ENCODE measurements at places on chromosomes 7 and 10.
A peak's percentile ranks its signal among the peaks of the same experiment; 100 is the strongest.

GRCh38 chr10:125159932-125160855 is at the start of gene CTBP2:
Gene CTBP2, minus strand, starts transcription at chr10:125160563.
- no peak within 1 kb of the TSS for H3K27ac ChIP-seq
- DNase-seq = no peak
- no peaks in the 10 kb centered on the region for H3K36me3 ChIP-seq
- peaks cover 5% of the 10 kb centered on the region for H3K4me1 ChIP-seq
- H3K4me3 ChIP-seq = no peak within 1 kb of the TSS

- peak overlapping the region; percentile 59 for H3K27ac ChIP-seq
- no peaks in the 10 kb centered on the region for H3K27me3 ChIP-seq
- H3K36me3 ChIP-seq = no peaks in the 10 kb centered on the region
- H3K4me3 ChIP-seq = no peak overlapping the region
- DNase-seq = no peak
Measured at GRCh38 chr7:76364198-76364584, 5.4 kb upstream of the YWHAG start.

GRCh38 chr10:23525406-23525805 is 86.5 kb downstream of the OTUD1 start:
- DNase-seq = no peak
- no peak overlapping the region for H3K27ac ChIP-seq
- H3K36me3 ChIP-seq = no peaks in the 10 kb centered on the region
- H3K4me1 ChIP-seq = no peaks in the 10 kb centered on the region
- H3K4me3 ChIP-seq = no peak overlapping the region

DNA sequence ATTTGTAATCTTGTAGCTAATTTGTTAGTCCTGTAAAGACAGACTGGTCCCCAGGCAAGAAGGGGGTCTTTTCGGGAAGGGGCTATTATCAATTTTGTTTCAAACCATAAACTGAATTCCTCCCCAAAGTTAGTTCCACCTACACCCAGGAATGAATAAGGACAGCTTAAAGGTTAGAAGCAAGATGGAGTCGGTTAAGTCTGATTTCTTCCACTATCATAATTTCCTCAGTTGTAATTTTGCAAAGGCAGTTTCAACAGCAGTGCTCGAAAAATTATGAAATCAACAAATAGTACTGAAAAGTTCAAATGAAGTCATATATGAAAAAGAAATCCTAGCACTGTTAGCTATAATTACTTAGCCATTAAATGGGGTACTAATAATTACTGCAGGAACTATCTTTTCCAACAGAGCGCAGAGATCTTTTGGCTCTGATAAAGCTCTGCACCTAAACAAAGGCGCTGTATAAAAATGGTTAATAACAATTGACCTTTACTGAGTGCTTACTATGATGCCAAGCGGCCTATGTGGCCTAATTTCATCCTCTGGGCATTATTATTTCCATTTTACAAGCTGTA is 756 bp upstream of the SEC24C start:
- peaks cover 8% of the 10 kb centered on the region for H3K36me3 ChIP-seq
- no peaks in the 10 kb centered on the region for H3K27me3 ChIP-seq
- peaks cover 31% of the 10 kb centered on the region for H3K4me1 ChIP-seq
- DNase-seq = no peak
- peak overlapping the region; percentile 61 for H3K4me3 ChIP-seq
- H3K27ac ChIP-seq = peak overlapping the region; percentile 91
